Adrenal gland (tissue), 19 donors: ENCODE measurements at places on chromosomes 3 and 15. TPM values are rescaled to one million over a fixed set of nuclear protein-coding genes. Genes with fewer than 3 reads are reported as not detected.

DNA sequence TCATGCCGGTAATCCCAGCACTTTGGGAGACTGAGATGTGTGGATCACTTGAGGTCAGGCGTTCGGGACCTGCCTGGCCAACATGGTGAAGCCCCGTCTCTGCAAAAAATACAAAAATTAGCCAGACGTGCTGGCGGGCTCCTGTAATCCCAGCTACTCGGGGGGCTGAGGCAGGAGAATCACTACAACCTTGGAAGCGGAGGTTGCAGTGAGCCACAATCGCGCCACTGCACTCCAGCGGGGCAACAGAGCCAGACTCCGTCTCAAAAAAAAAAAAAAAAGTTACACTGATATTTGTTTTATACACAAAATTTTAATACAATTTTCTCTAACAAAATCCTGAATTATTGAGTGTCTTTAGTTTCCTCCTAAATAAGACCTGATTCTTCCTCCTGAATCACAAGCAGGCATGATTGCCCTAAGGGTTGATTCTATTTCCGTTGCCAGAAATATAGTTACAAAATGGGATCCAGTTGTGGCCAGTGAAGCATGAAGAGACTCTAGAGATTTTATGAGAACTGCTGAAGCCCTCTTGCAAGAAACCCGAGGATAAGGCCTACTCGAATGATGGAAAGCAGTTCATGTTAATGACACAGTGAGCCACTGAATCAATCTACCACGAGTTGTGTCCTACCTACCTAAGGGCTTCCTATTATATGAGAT, 9.6 kb upstream of the SMARCC1 start:
- H3K4me3 ChIP-seq, result no peak overlapping the region
- H3K4me1 ChIP-seq, result no peaks in the 10 kb centered on the region
- no peaks in the 10 kb centered on the region for H3K36me3 ChIP-seq
- H3K27ac ChIP-seq, result no peak overlapping the region
- H3K27me3 ChIP-seq, result no peaks in the 10 kb centered on the region
- DNase-seq, result no peak

DNA sequence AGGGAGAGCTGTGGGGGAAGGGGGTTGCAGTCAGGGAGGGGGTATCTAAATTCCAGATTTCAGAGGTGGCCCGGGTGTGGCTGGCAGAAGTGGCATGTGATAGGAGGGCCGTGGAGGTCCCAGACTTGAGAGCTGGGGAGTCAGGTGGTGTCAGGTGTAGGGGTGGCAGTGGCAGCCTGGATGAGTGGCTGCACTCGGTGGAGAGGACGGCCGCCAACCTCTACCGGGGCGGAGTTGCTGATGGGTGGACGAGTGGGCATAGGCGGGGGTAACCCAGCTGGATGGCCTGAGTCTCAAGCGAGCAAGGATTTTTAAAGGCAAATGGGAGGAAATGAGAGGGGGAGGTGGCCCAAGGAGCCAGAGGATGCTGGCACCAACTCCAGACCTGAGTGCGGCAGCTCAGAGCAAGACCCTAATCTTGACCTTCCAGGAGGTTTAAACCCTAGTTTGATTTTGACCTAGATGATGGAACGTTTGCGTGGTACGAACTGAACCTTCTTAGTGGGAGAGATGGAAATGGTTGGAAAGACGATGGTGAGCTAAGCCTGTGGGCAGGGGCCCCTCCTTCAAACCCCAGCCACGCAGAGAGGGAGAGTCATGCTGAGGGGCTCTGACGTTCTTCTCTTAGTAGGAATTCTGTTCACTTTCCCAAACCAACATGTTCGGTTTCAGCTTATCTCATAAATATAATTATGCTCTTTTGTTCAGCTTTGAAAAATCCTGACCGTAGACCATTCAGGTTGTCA, 8.0 kb downstream of the TRAK1 start:
- no peak overlapping the region for H3K27ac ChIP-seq
- H3K27me3 ChIP-seq, result no peaks in the 10 kb centered on the region
- no peak for DNase-seq
- H3K36me3 ChIP-seq, result no peaks in the 10 kb centered on the region

GRCh38 chr3:48897460-48898376, 964 bp downstream of the SLC25A20 start:
- H3K4me1 ChIP-seq, result peaks cover 23% of the 10 kb centered on the region
- DNase-seq, result no peak
- no peaks in the 10 kb centered on the region for H3K36me3 ChIP-seq
- peak overlapping the region; percentile 70 for H3K27ac ChIP-seq
- peak overlapping the region; percentile 83 for H3K4me3 ChIP-seq
- no peaks in the 10 kb centered on the region for H3K27me3 ChIP-seq

DNA sequence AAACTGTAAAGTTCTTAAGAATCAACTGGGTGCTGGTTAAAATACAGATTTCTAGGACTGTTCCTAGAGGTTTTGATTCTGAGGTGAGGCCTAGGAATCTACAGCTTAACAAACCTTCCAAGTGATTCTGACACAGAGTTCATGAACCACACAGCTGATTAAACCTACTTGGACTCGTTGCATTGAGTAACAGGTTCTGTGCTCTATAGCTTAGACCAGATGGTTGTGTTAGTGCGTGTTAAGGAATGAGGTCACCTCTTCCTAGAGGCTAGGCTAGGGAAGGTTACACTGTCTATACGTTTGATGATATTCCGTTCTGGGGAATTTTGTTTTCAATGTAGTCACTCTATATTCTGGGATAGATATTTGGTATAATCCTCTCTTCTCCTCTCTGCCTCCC, 21.9 kb downstream of the EID1 start:
- no peak for DNase-seq
- H3K27me3 ChIP-seq, result no peaks in the 10 kb centered on the region
- no peaks in the 10 kb centered on the region for H3K4me1 ChIP-seq
- no peak overlapping the region for H3K4me3 ChIP-seq

- no peak overlapping the region for H3K27ac ChIP-seq
- H3K4me1 ChIP-seq, result no peaks in the 10 kb centered on the region
- no peaks in the 10 kb centered on the region for H3K36me3 ChIP-seq
- DNase-seq, result no peak
Observed at GRCh38 chr15:52492132-52492531, 36.5 kb downstream of the MYO5A start.

GRCh38 chr15:25733856-25734679, 129.1 kb downstream of the ATP10A start:
- no peak overlapping the region for H3K4me3 ChIP-seq
- no peaks in the 10 kb centered on the region for H3K4me1 ChIP-seq
- no peak overlapping the region for H3K27ac ChIP-seq
- peak; percentile 38 for DNase-seq

DNA sequence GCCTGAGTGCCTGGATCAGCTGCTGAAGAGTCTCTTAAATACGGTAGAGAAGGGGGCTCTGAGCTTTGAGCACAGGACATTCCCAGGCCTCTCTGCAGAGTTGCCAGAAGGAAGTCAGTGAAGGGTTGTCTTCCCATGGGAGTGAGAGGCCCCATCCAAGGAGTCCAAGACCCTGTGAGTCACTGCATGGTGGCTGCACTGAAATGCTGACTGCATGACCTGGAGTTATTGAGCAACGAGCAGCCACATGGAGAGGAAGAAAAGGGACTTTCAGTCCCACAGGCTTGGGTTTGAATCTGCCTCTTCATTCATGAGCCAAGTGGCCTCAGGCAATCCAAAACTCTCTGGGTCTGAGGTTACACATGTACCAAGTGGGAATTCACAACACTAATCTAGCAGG, 69.6 kb upstream of the RASGRF1 start:
- no peak for DNase-seq
- no peaks in the 10 kb centered on the region for H3K36me3 ChIP-seq
- H3K27ac ChIP-seq, result no peak overlapping the region
- no peaks in the 10 kb centered on the region for H3K4me1 ChIP-seq
- no peaks in the 10 kb centered on the region for H3K27me3 ChIP-seq

GRCh38 chr3:161443921-161444693, 52.5 kb upstream of the OTOL1 start:
- no peaks in the 10 kb centered on the region for H3K4me1 ChIP-seq
- DNase-seq, result no peak
- no peaks in the 10 kb centered on the region for H3K36me3 ChIP-seq
- H3K4me3 ChIP-seq, result no peak overlapping the region
- H3K27ac ChIP-seq, result no peak overlapping the region
- H3K27me3 ChIP-seq, result no peaks in the 10 kb centered on the region

- H3K27me3 ChIP-seq, result no peaks in the 10 kb centered on the region
- H3K4me1 ChIP-seq, result no peaks in the 10 kb centered on the region
- no peak overlapping the region for H3K27ac ChIP-seq
Observed at GRCh38 chr3:17459470-17459993, 282.9 kb downstream of the TBC1D5 start.

GRCh38 chr3:142210144-142210543, 15.2 kb downstream of the GK5 start:
- H3K36me3 ChIP-seq, result no peaks in the 10 kb centered on the region
- H3K4me3 ChIP-seq, result no peak overlapping the region
- H3K27me3 ChIP-seq, result no peaks in the 10 kb centered on the region
- H3K4me1 ChIP-seq, result peaks cover 16% of the 10 kb centered on the region
- DNase-seq, result no peak
- H3K27ac ChIP-seq, result peak overlapping the region; percentile 79

GRCh38 chr3:105661461-105661860, 207.4 kb downstream of the CBLB start:
- DNase-seq, result no peak
- no peaks in the 10 kb centered on the region for H3K27me3 ChIP-seq
- H3K4me3 ChIP-seq, result no peak overlapping the region
- peaks cover 14% of the 10 kb centered on the region for H3K36me3 ChIP-seq
- no peaks in the 10 kb centered on the region for H3K4me1 ChIP-seq
- no peak overlapping the region for H3K27ac ChIP-seq

- peak overlapping the region; percentile 60 for H3K27ac ChIP-seq
- H3K27me3 ChIP-seq, result no peaks in the 10 kb centered on the region
- no peaks in the 10 kb centered on the region for H3K4me1 ChIP-seq
Observed at GRCh38 chr3:50254577-50255250, 14.2 kb upstream of the SEMA3B start.

- no peak for DNase-seq
- H3K4me1 ChIP-seq, result no peaks in the 10 kb centered on the region
- H3K27me3 ChIP-seq, result no peaks in the 10 kb centered on the region
- H3K36me3 ChIP-seq, result no peaks in the 10 kb centered on the region
- H3K4me3 ChIP-seq, result no peak overlapping the region
Observed at GRCh38 chr3:3065876-3066275, 44.3 kb downstream of the IL5RA start.

- peaks cover 67% of the 10 kb centered on the region for H3K27me3 ChIP-seq
- H3K36me3 ChIP-seq, result no peaks in the 10 kb centered on the region
- H3K4me3 ChIP-seq, result no peak overlapping the region
- H3K27ac ChIP-seq, result no peak overlapping the region
- no peaks in the 10 kb centered on the region for H3K4me1 ChIP-seq
Observed at GRCh38 chr3:147426931-147427330, 17.8 kb downstream of the ZIC1 start.

GRCh38 chr15:81381720-81382119, 7.7 kb upstream of the TMC3 start:
- DNase-seq, result no peak
- H3K4me1 ChIP-seq, result no peaks in the 10 kb centered on the region
- H3K36me3 ChIP-seq, result no peaks in the 10 kb centered on the region
- no peaks in the 10 kb centered on the region for H3K27me3 ChIP-seq
- H3K4me3 ChIP-seq, result no peak overlapping the region

DNA sequence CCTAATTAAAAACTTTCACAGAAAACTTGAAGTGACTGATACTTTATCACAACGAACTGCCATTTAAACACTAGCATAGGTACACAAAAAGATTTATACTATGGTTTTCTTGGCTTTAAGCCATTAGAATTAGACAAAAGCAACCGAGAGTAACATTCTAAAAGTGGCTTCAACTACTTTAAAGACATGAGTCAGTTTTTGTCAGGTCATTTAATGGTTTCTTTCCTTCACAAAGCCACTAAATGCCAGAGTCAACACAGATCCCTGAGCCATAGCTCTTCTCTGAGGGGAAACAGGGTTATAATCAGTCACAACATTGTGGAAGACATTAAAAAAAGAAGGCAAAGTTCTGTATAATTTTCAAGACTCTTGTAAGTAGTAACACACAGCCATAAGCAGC, 54.6 kb downstream of the CAPN3 start:
- H3K4me1 ChIP-seq, result no peaks in the 10 kb centered on the region
- H3K4me3 ChIP-seq, result no peak overlapping the region
- H3K27me3 ChIP-seq, result no peaks in the 10 kb centered on the region
- no peak overlapping the region for H3K27ac ChIP-seq
- DNase-seq, result no peak

GRCh38 chr3:88744896-88745295, 362.5 kb upstream of the EPHA3 start:
- H3K27me3 ChIP-seq, result no peaks in the 10 kb centered on the region
- H3K27ac ChIP-seq, result no peak overlapping the region
- H3K36me3 ChIP-seq, result no peaks in the 10 kb centered on the region
- H3K4me1 ChIP-seq, result no peaks in the 10 kb centered on the region
- no peak for DNase-seq

DNA sequence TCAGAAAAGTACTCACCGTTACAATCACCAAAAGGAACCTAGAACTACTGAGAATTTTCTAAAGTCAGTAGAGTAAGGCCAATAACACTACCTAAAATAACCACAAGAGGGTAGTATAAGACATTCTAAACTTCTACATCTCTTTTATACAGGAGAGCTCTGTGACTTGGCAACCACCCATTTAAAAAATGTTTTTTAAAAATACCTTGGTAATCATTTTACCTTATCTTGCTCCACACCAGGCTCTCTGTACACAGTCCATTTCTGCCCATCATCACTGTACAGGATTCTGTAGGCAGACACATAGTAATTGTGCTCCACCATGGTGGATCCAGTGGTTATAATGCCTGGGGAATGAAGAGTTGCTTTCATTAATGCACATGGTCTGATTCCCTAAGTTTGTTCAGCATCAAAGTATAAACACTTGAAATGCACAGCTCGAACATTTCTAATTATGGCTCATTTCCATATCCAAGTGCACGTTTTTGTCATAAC, 54.5 kb downstream of the ST3GAL6 start:
- no peaks in the 10 kb centered on the region for H3K4me1 ChIP-seq
- no peak overlapping the region for H3K4me3 ChIP-seq

- H3K27me3 ChIP-seq, result no peaks in the 10 kb centered on the region
- no peaks in the 10 kb centered on the region for H3K36me3 ChIP-seq
- no peak overlapping the region for H3K4me3 ChIP-seq
- H3K27ac ChIP-seq, result no peak overlapping the region
- no peak for DNase-seq
- no peaks in the 10 kb centered on the region for H3K4me1 ChIP-seq
Observed at GRCh38 chr15:99980752-99981151, 247.5 kb upstream of the LYSMD4 start.

GOLGA6D gene
- polyA plus RNA-seq, result not detected

MAP6D1 gene
- polyA plus RNA-seq, result 0.27 TPM

CASR gene
- 0.03 TPM for polyA plus RNA-seq

NXPE3 gene
- polyA plus RNA-seq, result 3.7 TPM

NDN gene
- polyA plus RNA-seq, result 49.4 TPM

REC114 gene
- polyA plus RNA-seq, result not detected

GDPGP1 gene
- polyA plus RNA-seq, result 2.9 TPM

IQCH gene
- 0.67 TPM for polyA plus RNA-seq

DOCK3 gene
- 8.6 TPM for polyA plus RNA-seq
